Caki2 (cell line): ENCODE measurements at places on chromosomes 6 and 20. TPM values are rescaled to one million over a fixed set of nuclear protein-coding genes. Genes with fewer than 3 reads are reported as not detected.

C20orf141 gene
- not detected in 2 replicates for total RNA-seq

PPP1R16B gene
- total RNA-seq = 0.07 and 0.78 TPM in 2 replicates

TGM3 gene
- total RNA-seq = 0.24 TPM in 1 of 2 replicates, not detected in the other

DNA sequence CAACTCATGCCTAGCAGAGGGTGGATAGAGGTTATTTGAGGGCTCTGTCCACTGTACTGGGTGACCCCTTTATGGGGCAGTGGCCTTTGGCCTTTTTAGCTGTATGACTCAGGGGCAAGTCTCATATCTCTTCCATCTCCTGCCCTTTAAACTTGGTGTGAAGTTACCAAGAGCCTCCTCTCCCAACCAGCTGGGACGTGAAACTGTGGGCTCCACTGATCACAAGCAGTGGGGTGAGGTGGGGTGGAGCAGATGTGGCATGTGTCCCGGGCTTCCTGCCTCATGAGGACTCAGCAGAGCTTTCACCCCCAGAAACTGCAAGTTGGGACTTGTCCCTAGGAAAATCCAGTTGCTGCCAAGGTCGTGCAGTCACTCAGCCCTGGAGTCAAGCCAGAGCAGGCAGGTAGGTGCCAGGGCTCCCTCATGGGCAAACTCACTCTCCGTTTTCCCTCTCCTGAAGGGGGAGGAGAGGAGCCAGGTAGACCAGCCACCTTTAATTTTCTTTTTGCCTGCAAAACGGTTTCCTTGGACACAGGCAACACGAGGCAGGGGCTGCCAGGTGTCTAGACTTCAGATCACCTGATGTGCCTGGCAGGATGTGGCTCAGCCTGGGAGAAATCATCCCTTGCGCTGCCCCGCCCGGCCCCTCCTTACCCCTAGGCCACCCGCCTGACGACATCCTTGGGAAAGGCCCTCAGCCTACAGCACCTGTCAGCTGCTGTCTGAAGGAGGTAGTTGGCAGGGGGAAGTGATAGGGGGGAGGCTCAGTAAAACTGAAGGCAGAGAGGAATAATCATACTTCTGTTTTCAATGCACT lies 4.0 kb downstream of the CDKN1A start:
- peak; percentile 89 for DNase-seq

DNA sequence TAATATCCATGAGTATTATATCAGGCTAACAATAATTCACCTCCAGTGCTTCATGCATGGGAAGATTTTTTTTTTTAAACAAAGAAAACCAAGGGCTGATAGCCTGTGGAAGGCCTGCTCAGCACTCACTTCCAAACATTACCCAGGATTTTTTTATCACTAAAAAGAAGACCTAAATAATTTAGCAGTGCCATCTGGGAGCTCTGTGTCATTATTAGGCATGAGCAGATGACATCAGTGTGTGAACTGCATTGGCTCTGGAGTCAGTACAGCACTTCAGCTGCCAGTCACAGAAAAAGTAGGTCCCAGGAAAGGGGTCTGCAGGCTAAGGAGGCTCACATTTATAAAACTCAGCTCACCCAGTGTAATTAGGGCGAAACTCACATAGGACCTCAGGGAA lies 94.8 kb downstream of the COL21A1 start:
- DNase-seq = no peak

DNA sequence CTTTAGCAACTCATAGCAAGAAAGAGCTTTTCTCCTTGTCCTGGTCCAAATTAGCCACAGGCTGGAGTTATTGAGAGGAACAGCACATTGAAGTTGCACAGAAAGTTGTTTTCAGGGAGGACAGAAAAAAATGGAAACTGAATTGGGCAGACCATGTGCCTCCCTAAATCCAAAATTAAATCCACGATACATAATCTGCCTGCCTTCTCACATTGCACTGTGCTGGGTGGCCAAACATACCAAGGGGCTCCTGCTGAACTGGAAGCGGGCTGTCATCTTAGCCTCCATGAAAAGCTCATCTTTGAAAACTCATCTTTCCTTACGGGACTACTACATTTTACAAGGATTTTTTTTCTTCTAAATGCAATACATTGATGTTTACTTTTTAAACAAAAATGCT lies 59.9 kb downstream of the TNFAIP3 start:
- no peak for DNase-seq

- DNase-seq = peak; percentile 35
These were observed 149.1 kb upstream of the BEND3 start for GRCh38 chr6:107264357-107264840.

GRCh38 chr20:57493091-57493615 lies 31.8 kb downstream of the CTCFL start:
- no peak for DNase-seq

DNA sequence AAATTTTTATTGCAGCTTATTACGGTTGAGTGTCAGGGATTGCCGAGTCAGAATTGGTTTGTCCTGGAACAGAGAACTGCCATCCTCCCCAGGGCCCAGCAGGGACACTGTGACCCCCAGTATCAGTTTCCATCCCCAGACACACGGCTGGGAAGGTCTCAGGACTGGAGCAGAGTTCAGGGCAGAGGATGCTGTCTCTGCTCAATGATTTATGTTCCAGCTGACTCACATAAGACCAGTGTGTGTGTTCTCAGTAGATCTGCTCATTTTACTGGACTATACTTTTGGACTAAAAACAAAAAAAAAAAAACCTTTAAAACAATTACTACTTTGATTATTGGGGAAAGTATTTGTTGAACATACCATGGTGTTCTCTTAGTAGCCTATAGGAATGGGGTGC lies 44.2 kb downstream of the FNDC1 start:
- no peak for DNase-seq
